ENCODE measurements at places on chromosomes 4 and X.

DNA sequence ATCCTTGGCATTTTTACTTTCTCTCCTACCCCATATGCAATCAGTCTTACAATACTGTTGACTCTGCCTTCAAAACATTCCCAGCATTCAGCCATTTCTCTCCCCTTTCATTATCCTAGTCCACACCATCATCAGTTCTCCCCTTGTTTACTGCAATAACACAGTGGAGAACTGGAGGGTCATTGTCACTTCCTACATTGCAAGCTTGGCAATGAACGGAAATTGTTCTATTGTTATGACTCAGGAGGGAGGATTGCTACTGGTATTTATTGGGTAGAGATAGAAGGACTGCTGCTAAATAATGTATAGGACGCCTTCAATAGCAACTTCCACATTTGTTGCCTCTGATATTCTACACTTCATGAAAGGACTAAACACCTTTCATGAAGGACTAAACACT, 231.8 kb downstream of the BANK1 start:
- DNase-seq = no peak

GRCh38 chr4:7892212-7893019, 47.2 kb downstream of the AFAP1 start:
- peak; percentile 85 for DNase-seq

GRCh38 chrX:747176-747575, 116.6 kb downstream of the SHOX start:
- no peak for DNase-seq

DNA sequence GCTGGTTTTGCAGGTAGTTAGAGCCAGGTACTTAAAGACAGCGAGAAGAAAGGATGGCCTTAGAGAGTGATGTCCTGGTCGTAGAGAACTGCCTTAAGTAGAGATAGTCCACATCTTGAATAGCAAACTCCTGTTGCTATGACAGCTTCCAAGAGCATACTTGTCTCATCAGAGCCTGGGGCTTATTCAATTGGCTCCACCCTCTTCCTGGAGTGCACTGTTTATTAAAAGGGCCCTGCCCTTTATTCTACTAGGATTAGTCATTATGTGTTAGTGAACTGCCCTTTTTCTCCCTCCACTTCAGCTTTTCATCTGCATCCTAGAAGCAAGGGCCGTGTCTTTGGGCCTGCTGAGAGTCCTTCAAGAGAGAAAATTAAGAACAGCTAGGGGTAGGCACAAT, 94.5 kb upstream of the EOLA2 start:
- DNase-seq = peak; percentile 71

DNA sequence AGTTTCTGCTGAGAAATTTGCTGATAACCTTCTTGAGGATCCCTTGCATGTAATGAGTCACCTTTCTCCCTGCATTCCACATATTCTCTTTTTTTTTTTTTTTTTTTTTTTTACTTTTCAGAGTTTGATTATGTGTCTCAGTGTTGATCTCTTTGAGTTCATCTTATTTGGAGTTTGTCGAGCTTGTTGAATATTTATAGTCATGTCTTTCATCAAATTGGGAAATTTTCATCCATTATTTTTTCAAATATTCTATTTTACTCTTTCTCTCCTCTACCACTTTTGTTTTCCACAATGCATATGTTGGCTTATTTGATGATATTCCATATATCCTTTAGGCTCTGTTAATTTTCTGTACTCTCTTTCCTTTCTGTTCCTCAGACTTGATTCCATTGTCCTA, 136.1 kb downstream of the MAD2L1 start:
- peak; percentile 11 for DNase-seq

- DNase-seq = no peak
Measured at GRCh38 chrX:101931136-101931487, 715 bp downstream of the ZMAT1 start.

DNA sequence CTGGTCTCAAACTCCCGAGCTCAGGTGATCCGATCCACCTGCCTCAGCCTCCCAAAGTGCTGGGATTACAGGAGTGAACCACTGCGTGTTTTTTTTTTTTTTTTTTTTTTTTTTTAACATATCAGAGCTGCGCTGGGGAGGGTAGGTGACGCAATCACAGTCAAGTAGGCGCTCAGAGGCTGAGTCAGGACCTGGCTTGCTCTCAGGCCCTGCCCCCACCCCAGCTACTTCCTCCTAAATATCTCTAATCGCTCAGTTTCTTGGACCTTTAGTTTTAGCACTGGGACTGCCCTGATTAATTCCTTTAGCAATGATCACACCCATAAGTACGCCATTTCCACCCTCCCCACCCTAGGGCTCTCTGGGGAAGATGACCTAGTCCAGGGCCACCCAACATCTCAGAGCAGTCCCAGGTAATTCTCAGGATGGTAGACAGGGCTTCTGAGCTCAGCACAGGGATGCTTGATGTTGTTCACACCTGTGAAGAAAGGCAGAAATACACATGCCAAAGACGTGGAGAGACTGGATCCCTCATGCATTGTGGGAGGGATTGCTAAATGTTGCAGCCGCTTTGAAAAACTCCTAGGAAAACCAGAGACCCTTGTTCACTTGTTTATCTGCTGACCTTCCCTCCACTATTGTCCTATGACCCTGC, 50.2 kb downstream of the DDX3X start:
- peak; percentile 76 for DNase-seq

GRCh38 chr4:151143162-151143561, 43.7 kb downstream of the RPS3A start:
- no peak for DNase-seq

DNA sequence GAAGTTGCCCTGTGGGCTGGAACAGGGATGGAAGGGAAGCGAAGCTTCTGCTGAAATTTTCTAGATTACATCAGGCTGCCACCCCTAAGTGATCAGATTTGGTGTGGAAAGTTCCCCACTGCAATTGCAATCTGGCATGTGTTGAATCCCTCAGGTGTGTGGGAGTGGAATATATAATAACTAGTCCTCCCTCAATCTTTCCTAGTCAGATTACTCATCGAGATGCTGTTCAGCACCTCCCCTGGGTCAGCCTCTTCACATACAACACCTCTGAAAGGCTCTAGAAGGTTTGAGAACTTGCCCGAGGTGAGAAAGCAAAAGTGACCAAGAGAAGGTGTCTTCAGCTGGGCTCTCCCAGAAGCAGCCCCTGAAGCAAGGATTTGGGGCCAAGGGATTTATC, 336.8 kb downstream of the BCOR start:
- no peak for DNase-seq

DNA sequence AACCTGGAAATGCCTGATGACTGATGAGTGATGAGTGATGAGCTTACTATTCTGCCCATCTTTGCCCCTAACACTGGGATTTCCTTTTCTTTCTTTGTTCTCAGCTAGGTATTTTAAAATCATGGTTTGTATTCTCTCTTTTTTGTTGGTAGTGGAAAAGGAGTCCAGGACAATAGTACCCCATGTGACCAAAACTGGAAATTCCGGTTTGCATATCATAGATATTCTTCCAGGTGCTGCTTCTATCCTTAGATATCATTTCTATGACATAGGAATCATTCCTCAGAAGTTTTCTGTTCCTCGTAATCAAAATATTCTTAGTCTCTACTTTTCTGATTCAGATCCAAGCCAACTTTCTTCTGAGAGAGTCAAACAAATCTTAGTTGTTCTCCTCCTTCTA, 320.5 kb upstream of the TET2 start:
- DNase-seq = no peak

GRCh38 chrX:45885931-45886330, 659.3 kb downstream of the ZNF674 start:
- DNase-seq = no peak

- DNase-seq = peak; percentile 74
Measured at GRCh38 chr4:158013858-158014257, 159.0 kb downstream of the GASK1B start.

DNA sequence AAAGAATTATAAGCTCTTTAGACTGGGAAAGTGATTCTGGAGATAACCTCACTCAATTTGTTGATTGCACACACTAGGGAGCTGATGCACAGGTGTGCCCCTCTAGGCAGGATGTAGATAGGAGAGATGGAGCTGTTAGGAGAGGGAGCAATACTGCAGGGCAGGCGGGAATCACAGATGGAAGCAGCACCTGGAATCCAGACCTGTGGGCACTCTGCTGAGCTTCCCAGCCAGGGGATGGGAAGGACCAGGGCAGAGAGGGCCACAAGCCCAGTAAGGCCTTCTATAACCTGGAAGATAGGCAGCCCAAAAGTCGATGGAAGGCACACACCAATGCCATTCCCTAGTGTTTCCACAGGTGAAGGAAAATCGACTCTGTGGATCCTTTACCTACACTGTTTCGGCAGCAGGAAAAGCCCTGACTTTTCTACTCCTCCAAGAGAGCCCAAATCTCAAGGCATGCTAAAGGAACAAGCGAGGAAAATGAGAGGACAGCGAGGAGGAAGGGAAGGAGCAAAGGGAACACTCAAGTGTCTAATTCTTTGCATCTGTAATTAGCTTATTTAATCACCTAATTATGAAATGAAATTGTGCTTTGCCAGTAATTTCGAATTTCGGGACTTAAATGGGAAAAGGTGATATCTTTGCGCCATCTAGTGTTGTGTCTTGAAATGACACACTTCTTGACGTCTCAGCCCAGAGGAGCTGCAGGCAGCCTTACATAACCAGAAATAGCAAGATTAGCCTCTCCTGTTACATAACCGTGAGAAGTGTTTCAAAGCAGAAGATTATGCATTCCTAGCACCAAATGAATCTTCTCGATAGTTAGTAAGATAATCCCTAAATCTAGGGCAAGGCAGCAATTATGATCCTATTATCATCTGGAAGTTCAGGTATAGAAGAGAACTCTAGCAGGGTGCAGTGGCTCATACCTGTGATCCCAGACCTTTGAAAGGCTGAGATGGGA, 31.0 kb upstream of the TLR3 start:
- DNase-seq = peak; percentile 55

GRCh38 chr4:121485190-121485804, 104.5 kb upstream of the QRFPR start:
- DNase-seq = no peak

- DNase-seq = no peak
Measured at GRCh38 chr4:43411226-43411625, 518.7 kb downstream of the GRXCR1 start.

DNA sequence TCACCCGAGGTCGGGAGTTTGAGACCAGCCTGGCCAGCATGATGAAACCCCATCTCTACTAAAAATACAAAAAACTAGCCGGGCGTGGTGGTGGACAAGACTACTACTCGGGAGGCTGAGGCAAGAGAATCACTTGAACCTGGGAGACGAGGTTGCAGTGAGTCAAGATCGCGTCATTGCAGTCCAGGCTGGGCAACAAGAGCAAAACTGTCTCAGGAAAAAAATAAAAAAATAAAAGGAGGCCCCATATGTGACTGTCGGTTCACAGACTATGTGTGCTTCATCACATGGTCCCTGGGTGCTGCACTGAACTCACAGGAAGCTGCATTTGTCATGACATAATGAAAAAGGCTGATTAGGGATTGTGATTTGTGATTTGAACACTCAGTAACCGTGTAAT, 6.4 kb downstream of the TRIML1 start:
- peak; percentile 53 for DNase-seq

DNA sequence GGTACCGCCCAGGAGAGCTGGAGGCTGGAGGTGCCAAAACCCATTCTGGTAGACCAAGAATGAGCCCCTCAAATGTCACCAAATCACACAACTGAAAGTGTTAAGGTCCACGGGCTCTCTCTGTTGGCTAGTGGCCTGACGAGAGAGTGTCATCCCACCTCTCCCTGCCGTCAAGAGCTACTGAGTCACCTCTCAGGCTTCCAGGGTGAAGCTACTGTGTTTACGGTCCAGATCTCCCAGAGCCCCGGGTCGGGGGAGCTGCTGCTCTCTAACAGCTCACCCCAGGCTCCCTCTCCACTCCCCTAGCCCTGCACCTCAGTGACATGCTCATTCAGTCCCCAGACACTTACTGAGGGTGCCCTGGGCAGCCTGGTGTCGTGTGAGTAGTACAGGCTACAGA, 59.2 kb downstream of the ADGRG2 start:
- DNase-seq = peak; percentile 44

All from fibroblast of skin of right biceps (primary cell).